ENCODE measurements at places on chromosomes 5 and 9.

DNA sequence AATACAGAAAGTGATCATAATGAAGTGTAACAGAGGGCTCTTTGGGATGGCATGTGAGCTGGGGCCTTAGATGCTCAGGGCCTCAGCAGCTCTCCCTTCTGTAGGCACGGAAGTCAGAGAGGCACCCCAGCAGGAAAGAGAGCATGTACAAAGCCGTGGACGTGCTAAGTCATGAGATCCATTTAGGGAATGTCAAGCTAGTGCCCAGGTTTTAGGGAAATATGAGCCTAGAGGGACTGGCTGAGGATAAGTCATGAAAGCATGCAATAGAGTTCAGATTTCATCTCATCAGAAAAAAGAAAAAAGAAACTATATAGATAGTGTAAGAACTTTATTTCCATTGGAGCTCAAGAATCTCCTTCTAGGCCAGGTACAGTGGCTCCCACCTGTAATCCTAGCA lies 379.5 kb upstream of the KLF4 start:
- DNase-seq, result no peak

DNA sequence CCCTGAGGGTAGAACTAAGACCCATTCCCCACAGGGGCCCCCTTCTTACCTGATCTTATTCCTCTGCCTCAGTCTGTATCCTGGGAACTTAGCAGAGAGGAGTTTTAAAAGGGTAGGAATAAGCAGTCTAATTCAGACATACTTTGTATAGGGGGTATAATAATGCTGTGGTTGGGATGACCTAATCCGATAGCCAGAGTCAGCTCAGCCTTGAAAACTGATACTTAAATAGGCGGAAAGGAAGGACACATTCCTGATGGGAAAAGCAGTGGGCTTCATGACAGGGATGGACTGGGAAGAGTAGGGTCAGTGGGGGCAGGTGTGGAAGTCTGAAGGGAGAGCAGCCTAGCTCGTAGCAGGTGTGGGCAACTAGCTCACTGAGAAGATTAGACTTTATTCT lies 52.2 kb upstream of the TESK1 start:
- no peak for DNase-seq

DNA sequence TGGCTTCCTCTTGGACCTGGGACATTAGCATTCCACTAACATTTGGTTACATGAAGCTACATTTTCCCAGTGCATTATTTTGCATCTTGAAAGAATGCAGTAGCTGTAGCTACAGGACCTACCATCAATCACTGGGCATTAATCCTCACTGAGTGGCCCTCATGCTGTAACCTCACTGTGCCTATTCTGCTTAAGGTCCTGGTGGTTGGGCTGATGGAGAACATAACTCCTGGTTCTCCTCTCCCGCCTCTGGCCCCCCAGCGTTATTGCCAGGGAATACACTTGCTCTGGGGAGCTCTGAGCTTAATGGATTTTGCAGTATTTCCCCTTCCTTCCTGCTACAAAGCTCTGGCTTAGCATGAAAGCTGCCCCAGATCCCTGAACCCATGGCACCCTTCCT lies 111.5 kb upstream of the EQTN start:
- no peak for DNase-seq

- DNase-seq, result no peak
Observed at GRCh38 chr9:131630205-131630831, 85.0 kb downstream of the PRRT1B start.

DNA sequence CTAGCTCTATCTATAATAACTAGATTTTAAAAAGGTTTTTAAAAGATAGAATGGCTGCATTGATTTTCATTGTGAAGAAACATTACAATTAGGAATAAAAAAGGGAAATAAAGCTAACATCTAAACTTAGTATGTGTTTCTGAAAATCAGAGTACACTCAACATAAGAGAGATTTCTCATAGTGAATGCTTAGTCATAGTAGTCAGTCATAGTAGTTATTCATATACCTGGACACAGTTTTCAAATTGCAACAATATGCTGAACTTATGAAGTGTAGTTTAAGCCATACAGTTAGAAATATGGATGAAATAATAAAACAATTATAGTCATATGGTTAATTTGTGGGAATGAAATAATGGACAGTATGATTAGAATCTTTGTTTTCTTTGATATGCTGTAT lies 273.0 kb upstream of the CTNND2 start:
- no peak for DNase-seq

GRCh38 chr5:5650242-5650641 lies 227.8 kb downstream of the ICE1 start:
- no peak for DNase-seq
